ENCODE measurements at places on chromosomes 13 and 19.

- no peak for DNase-seq
Measured at GRCh38 chr13:32497589-32497988, 41.0 kb downstream of the N4BP2L2 start.

DNA sequence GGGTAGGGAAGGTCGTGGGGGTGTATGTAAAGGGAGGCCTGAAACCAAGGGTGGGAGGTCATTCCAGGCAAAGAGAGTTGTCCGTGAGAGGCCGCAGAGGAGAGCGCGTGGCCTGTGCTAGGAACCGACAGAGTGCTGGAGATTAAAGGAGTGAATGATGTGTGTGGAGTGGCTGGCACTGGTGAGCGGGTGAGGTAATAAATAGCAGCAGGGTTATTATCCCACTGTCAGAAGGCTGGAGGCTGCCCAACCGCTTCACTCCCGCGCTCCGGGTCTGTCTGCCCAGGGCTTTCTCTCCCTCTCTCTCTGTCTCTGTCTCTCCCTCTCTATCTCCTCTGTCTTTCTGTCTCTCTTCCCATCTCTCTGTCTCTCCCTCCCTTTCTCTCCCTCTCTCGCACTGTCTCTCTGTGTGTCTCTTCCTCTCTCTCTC lies 17.4 kb downstream of the ZNF579 start:
- DNase-seq, result no peak

GRCh38 chr19:17719730-17720400 lies 585 bp downstream of the MAP1S start:
- DNase-seq, result no peak

DNA sequence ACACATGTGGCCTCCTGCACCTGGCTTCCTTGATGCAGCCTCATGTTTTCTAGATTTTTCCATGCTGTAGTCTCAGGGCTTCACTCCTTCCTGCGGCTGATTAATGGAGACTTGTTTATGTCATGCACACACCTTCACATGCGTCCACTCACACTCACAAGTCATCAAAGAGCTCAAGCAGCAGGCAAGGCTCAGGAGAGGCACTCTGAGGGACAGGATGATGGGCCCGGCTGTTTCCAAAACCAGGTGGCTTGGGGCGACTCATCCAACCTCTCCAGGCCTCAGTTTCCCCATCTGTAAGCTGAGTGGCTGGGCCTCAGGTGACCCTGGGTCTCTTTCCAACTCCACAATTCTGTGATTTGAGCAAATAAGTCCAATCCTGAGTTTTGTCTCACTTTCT lies 36.9 kb downstream of the RASA3 start:
- no peak for DNase-seq

DNA sequence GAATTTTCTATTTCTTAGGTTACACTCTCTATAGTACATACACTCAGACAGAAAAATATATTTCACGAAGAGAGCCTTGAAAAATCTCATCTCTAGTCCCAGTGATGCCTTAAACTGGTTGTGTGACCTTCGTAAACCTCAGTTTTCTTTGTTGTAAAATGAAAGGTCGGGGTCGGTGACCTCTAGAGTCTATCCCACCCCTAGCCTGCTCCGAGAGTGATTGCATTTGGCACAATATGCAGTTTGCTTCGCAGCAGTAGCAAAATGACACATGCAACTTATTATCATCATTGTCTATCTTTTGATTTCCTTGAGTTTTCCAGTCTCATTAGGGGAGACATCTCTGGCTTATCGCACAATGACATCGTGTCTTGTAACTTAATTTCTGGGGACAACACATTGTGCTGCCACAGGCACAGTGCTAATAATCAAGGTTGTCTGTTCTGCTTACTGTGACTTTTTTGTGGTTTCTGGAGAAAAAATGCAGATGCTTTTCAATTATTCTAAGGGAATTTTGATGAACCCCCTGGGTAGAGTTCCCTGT lies 115.0 kb downstream of the GGACT start:
- no peak for DNase-seq

- no peak for DNase-seq
Measured at GRCh38 chr13:96650301-96650886, 343.9 kb downstream of the OXGR1 start.

DNA sequence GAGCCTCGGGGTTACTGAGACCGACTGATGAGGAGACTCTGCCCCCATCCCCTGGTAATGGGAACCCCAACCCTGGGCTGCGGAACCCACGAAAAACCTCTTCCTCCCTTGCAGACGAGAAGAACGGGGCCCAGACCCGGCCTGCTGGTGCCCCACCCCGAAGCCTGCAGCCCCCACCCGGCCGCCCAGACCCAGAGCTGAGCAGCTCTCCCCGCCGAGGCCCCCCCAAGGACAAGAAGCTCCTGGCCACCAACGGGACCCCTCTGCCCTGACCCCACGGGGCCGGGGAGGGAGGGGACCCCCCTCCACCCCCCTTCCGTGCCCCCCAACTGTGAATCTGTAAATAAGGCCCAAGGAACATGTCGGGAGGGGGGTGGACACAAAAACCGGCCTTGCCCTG lies 13.3 kb downstream of the TMEM150B start:
- DNase-seq, result no peak

DNA sequence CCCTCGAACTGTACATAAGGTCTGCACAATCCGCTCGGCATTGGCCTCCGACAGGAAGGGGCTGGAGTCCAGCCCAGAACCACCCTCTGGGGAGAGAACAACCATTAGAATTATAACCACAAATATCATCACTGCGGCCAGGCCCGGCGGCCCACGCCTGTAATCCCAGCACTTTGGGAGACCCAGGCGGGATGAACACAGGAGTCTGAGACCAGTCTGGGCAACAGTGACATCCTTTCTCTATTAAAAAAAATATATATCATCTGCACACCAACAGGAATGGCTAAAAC lies 11.4 kb downstream of the COQ8B start:
- no peak for DNase-seq

GRCh38 chr19:12796146-12797071 lies 5.1 kb downstream of the JUNB start:
- DNase-seq, result peak; percentile 43

DNA sequence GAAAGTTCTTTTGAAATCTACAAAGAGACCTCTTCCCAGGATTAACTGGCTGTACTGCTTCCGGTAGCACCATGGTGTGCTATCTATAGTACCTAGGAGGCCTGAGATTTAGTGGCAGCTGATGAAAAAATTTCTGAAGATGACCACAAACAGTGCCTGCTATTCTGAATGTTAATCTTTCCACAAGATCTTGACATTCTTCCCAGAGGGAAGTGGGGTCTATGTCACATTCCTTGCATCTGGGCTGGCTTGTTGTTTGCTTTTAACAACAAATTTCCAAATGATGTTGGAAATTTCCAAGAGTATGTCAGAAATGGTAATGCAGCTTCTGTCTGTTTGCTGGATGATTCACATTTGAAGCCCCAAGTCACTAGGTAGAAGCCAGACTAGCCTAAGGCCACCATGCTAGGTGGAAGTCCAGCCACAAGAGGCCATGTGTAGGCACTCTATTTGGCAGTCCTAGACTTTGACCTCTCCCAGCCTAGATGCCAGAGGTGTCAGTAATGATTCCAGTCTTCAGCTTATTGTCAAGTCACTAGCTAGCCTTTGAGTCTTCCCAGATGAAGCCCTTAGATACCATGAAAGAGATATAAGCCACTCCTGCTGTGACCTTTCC lies 22.1 kb downstream of the SPART start:
- no peak for DNase-seq

DNA sequence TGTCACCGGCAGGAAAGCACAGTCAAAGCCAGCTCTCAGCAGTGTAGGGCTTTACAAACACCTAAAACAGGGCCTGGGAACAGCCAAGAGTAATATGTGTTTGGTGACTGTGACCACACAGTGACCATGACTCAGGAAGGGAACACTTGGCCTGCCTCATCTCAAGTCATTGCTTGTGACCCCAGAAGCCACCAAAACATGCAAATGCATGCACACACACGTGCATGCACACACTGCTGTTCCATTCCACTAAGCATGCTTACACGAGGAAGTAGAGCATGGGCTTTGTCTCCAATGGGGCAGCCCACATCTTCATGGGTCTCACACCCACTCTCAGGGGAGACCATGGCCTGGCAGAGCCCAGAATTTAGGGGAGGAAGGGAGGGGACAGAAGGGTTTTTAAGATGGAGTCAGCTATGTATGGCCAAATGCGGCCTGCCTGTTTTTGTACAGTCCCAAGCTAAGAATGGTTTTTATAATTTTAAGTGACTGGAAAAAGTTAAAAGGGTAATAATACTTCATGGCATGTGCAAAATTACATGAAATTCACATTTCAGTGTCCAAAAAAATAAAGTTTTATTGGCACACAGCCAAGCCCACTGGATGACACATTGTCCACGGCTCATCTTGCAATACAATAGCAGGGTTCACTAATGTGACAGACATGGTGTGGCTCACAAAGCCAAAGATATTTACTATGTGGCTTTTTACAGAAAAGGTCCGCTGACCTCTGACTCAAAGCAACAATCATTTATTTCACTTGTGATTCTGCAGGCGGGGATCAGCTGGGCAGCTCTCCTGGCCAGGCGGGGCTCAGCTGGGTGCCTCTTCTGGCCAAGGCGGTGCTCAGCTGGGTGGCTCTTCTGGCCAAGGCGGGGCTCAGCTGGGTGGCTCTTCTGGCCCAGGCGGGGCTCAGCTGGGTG lies 17.3 kb downstream of the ZFR2 start:
- DNase-seq, result no peak

- no peak for DNase-seq
Measured at GRCh38 chr19:55855160-55855559, 18.8 kb downstream of the NLRP4 start.

- DNase-seq, result no peak
Measured at GRCh38 chr13:57644106-57644505, 12.6 kb downstream of the PCDH17 start.

GRCh38 chr13:110322126-110322827 lies 15.2 kb downstream of the COL4A2 start:
- DNase-seq, result no peak

DNA sequence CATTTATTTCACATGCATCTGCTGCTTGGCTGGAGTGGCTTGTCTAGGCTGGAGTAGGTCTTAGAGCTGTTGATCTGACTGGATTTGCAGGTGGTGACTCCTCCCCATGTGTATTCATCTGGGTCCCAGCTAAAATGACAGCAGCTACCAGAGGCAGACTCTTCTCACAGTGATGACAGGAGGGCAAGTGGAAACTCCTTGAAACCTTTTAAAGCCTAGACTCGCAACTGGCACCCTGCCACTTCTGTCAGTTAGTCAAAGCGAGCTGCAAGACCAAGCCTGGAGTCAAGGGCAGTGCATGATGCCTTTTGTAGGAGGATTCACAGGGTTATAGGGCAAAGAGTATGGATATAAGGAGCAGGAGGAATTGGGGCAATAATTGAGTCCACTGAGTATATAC lies 65.2 kb downstream of the TEX26 start:
- no peak for DNase-seq

- no peak for DNase-seq
Measured at GRCh38 chr19:30718707-30719106, 346.5 kb downstream of the ZNF536 start.

DNA sequence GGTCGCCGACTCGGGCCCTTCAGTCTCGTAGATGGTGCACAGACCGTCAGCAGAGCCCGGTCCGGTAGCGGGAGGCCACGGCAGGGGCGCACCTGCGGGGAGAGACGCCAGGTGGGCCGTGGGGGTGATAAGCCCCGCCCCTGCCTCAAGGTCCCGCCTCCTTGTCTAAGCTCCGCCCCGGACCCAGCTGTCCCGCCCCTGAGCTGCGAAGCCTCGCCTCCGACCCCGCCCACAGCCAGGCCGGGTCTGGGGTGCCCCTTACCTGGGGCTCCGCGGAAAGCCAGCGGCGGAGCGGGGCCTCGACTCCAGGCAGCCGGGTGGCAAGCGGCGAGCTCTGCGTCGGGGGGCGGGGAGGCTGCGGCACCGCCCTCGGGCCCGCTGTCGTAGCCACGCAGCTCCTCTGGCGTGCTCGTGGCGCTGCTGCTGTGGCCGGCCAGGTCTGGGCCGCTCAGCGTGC lies 4.7 kb downstream of the PRR36 start:
- DNase-seq, result no peak

DNA sequence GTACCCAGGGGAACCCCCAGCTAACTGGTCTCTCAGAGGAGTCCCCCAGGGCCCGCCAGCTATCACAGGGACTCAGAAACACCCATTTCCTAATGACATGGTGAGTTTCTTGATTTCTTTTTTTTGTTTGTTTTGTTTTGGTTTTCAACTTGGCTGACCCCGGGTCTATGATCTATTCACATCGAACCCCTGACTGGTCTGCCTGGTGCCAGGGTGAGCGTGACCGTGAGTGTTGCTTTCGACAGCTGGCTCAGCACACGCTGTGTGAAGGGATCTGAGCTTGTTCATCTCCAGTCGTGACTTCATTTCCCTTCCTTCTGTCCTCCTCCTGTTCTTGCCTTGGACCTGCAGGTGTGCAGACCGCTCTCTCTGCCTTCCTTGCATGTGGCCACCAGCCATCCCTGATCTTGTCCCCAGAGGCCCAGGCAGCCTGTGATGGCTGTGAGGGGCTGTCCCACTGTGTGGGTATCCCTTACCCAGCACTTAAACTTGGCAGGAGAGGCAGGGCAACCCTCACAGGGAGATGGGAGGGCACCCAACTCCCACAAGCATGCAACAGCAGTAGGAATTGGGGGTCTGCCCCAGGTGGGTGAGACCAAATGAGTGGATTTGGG lies 26.2 kb downstream of the TMEM161A start:
- DNase-seq, result no peak

- no peak for DNase-seq
Measured at GRCh38 chr19:29415507-29415906, 110.3 kb upstream of the VSTM2B start.

DNA sequence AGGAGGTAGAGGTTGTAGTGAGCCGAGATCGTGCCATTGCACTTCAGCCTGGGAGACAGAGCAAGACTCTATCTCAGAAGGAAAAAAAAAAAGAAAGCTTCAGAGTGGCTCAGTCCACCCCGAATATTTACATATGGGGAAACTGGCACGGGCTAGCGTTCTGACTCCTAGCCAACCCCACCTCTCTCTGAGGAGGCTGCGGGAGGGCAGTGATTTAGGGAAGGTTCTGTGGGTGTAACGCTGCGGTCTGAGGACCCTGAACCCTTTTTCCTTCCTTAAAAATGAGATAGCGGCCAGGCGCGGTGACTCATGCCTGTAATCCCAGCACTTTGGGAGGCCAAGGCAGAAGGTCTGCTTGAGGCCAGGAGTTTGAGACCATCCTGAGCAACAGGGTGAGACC lies 5.0 kb downstream of the LRRC25 start:
- DNase-seq, result peak; percentile 73

- DNase-seq, result no peak
Measured at GRCh38 chr13:110170020-110170790, 136.8 kb downstream of the COL4A1 start.

GRCh38 chr19:49856574-49857021 lies 5.6 kb downstream of the PTOV1 start:
- DNase-seq, result no peak

DNA sequence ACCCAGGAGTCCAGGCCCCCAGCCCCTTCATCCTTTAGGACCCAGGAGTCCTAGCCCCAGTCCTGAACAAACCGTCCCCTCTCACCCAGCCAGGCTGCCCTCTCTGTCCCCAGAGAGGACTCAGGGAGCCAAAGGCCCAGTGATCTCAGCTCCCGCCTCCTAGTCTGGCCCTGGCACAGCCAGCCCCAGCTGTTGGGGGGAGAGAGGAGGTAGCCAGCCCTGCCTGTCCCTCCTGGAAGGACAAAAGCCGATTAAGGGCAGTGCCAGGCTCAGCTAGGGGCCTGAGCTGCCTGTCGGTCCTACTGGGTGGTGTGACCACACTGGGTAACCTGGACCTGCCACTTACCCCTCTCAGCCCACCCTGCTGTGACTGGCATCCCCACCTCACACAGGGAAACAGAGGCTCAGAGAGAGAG lies 14.5 kb downstream of the LIPE start:
- no peak for DNase-seq

All from GF-D8 (cell line).